ENCODE measurements at places on chromosomes 5 and 9. TPM values are rescaled to one million over a fixed set of nuclear protein-coding genes. Genes with fewer than 3 reads are reported as not detected.

DNA sequence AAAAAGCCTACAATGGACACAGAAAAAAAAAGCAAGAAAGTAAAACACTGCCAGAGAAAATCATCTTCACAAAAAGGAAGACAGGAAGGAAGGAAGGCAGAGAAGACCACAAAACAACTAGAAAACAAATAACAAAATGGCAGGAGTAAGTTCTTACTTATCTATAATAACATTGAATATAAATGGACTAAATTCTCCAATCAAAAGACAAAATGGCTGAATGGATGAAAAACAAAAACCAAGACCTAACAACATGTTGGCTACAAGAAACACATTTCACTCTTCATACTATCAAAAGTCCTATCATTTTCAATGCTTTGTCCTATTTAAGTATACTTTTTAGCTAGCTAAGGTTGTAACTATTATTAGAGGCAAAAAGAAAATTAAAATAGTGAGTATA lies 36.9 kb upstream of the HMGCR start:
- DNase-seq: no peak

- no peak for DNase-seq
These were observed 7.6 kb downstream of the OLFML2A start for GRCh38 chr9:124784509-124784908.

GRCh38 chr5:164679461-164679860 lies 1174.0 kb downstream of the MAT2B start:
- DNase-seq: no peak

- no peak for DNase-seq
These were observed 54.1 kb downstream of the GARNL3 start for GRCh38 chr9:127318651-127319167.

GRCh38 chr5:172274951-172275753 lies 8.4 kb downstream of the UBTD2 start:
- DNase-seq: no peak

GRCh38 chr9:91503673-91504081 lies 80.0 kb upstream of the NFIL3 start:
- no peak for DNase-seq

GRCh38 chr5:57953792-57954191 lies 471.2 kb upstream of the ACTBL2 start:
- DNase-seq: no peak

GRCh38 chr9:93475856-93476255 lies 22.5 kb upstream of the FAM120AOS start:
- no peak for DNase-seq

DNA sequence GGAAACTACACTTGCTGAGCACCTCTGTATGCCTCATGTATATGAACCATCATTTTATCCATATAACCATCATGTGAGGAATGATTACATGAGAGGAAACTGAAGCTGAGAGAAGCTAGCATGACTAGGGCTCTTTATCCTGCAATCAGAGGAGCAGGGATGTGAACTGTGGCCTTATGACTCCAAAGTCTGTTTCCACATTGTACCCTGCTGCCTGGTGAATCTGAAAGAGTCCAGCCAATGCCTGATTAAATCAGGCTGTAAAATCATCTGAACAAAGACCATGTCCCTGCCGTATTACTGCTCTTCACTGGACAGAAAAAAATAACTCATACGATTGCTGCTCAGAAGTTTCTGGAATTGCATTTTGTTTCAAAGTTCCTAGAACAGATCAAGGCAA lies 67.0 kb downstream of the LPAR1 start:
- no peak for DNase-seq

- DNase-seq: no peak
These were observed 2.5 kb downstream of the FLT4 start for GRCh38 chr5:180646963-180647305.

- DNase-seq: no peak
These were observed 276.0 kb downstream of the DMAC1 start for GRCh38 chr9:7523426-7524043.

DNA sequence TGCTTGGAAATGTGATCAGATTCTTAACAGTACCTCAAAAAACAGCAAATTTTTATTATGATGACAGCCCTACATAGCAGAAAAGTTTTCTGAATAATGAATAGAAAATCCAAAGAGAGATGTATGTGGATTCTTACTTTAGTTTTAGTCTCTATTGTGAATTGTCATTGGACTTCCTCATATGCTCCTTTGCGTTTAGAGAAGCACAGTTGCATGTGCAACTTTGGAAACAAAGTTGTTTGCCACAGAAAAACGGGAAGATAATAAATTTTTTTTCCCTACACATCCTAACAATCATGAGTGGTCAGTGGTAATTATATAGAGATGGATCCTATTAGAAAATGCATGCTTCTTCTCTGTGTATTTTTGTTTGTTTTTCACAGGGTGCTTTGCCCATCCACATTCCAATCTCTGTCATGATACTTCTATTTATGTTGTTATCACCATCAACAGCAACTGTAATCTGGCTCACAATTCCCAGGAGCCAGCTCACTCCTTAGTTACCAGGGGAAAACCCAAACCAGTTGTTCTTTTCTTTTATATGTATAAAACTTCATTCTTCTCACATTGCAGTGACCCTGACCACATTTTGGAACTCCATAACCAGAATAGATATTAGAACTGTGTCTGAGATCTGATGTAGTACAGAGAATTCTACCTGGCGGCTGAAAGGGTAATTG lies 118.7 kb downstream of the NDUFS4 start:
- DNase-seq: no peak

DNA sequence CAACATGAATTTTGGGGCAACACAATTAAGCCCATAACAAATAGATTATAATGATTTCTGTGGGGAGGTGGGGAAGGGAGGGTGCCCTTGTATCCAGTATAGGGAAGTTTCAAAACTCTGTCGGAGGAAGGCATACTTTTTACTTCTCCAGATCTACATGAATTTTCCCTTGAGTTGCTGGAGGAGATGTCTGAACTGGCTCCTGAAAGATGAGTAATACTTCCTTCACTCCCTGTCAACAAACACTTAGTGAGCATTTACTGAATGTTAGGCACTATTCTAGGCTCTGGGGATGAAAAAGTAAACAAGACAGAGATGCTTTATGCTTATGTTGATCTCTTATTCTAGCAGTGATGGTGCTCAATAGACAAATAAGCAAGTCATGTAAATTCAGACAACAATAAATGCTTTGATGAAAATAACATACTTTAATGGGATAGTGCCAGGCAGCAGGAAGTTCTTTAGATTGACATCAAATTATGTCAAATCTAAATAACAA lies 197.9 kb upstream of the ANKH start:
- no peak for DNase-seq

- no peak for DNase-seq
These were observed 2.0 kb downstream of the ASPN start for GRCh38 chr9:92480291-92480771.

- DNase-seq: no peak
These were observed 519.0 kb downstream of the CAAP1 start for GRCh38 chr9:26373616-26374015.

DNA sequence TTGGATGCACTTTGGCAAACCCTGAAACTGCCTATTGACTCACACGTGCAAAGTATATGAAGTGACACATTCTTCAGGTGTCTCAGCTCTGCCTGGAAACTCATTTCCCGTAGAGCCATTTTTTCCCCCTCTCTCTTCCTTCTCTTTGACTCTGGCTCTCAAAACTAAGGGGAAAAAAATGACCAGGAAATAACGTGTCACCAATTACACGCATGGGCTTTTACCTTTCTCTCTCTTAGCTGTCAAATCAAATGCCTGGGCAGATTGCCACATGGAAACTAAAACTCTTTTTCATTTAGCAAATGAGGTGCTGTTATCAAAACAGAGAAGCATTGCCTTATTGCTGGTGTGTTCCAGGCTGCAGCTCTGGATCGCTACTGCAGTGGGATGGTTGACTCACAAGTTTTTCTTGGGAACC lies 18.3 kb upstream of the IFNK start:
- DNase-seq: no peak

DNA sequence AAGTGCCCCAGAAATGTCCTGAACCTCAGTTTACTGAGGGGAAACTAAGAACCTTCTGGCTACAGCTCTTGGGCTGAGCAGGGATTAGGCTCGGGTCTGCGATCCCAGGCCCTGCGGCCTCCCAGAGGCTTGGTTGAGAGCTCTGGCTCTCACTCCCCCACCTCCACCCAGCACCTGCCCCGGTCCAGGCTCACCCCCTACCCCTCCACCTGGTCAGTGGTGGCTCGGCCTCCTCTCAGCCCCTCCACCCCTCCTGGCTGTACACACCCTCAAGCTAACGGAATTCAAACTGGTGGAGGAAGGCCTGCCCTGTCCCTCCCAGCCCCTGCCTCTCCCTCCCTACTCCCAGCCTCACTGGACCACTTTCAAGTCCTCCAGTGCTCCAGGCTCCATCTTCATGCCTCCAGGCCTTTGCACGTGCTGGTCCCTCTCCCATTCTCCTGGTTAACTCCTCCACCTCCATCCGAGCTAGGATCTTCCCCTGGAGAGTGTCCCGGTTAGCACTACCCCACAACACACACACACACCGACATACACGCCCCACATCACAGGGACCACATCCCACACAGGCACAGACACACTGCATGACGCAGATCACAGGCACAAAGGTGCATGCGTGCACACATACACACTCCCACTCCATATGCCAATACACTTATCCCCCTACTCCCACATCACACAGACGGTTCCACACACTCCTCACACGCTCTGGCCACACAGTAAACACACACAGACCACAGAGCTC lies 130.9 kb downstream of the C9orf50 start:
- DNase-seq: no peak

DNA sequence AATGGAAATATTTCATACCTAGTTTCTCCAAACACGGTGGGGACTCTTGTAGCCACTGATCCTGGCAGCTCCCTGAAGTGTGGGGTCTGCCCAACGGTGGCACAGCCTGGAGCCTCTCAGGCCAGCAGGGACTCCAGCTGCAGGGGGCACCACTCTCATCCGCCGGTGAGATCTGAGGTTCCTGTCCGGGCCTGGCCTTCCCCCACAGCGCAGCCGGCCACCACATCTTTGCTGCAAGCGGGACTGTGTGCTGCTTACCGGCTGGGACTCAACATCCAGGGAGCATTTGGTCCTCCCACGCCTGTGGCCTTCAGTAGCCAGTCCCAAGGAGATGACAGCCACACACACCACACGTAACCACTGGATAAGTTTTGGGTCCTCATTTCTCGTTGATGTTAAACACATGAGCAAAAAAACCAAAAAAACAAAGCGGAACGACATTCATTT lies 7.7 kb upstream of the NKX2-5 start:
- DNase-seq: no peak

DNA sequence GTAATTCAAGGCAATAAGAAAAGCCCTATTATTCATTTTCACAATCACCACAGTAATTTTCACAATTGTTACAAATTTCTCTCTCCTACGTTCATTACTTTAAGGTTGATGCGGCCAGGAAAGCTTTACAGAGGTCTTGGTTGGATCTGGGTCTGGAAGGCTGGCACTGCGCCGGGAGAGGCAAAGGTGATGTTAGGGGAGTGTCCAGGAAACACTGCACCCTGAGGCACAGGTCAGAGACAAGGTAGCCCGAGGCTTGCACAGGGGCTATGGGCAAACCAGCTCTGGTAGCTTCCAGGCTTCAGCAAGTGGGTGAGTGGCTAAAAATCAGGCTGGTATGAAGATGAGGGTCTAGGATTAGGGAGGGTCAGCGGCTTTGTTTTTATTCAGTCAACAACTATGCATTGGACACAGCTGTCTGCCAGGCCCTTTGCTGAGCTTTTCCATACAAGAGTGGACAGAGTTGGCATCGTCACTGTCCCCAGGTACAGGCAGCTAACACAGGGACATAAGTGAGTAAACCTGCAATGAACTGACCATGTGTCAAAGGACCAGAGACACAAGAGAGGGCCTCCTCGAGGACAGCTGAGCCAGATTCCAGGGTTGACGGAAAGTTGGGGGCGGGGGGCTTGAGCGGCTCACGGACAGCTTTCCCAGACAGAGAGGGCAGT lies 12.4 kb upstream of the TENT4A start:
- DNase-seq: no peak

DNA sequence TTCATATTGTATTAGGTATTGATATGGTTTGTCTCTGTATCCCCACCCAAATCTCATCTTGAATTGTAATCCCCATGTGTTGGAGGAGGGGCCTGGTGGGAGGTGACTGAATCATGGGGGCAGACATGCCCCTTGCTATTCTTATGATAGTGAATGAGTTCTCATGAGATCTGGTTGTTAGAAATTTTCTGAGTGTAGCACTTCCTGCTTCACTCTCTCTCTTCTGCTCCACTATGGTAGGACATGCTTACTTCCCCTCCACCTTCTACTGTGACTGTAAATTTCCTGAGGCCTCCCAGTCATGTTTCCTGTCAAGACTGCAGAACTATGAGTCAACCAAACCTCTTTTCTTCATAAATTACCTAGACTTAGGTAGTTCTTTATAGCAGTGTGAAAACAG lies 187.4 kb upstream of the SLC24A2 start:
- no peak for DNase-seq

- DNase-seq: no peak
These were observed 92.4 kb upstream of the NR3C1 start for GRCh38 chr5:143495821-143496275.

DNA sequence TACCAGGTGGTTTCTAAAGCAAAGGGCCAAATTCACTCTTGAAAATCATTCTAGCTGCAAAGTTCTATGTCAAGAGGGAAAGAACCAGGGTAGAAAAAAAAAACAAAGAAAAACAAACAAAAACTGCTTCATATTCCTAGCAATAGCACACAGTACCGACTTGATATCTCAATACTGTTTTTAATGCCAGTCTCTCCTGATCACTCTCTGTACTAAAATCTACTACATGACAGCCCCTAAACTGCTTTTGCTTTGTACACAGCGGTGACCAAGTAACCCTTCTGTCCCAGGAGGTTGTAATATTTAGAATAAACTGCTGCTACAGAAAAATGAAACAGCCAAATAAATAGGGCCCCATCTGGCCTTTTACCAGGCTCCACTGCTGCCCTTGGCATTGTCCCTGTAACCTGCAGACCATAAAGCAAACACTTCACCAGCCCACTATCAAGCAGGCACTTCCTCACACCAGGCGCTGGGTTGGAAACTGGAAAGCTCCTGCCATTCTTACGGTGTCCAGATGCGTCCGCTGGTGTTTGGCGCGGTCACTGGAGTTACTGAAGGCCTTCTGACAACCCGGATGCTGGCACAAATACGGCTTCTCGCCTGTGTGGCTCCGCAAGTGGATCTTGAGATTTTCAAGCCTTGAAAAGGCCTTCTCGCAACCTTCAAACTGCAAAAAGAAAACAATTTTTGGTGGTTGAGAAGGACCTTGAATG lies 363.2 kb downstream of the GLIS3 start:
- no peak for DNase-seq

GPR150 gene
- total RNA-seq: not detected

FAT2 gene
- 3.3 TPM for total RNA-seq

ACTBL2 gene
- total RNA-seq: not detected

TEX48 gene
- not detected for total RNA-seq
